Astrocyte (in vitro differentiated cells and primary cell): ENCODE measurements at places on chromosomes 3 and 15. TPM values are rescaled to one million over a fixed set of nuclear protein-coding genes. Genes with fewer than 3 reads are reported as not detected.

The TGM4 gene
- 0.18 TPM in 1 of 2 replicates, not detected in the other for total RNA-seq

The CDCP1 gene
- total RNA-seq = 4.2 and 6.8 TPM in 2 replicates

The TMEM207 gene
- total RNA-seq = not detected in 2 replicates

GRCh38 chr15:52668133-52668532 is 11.1 kb downstream of the ATOSA start:
- peak; percentile 56 for DNase-seq
- H3K27me3 ChIP-seq = no peaks in the 10 kb centered on the region
- peaks cover 12% of the 10 kb centered on the region for H3K4me1 ChIP-seq
- H3K4me3 ChIP-seq = no peak overlapping the region
- peaks cover 14% of the 10 kb centered on the region for H3K36me3 ChIP-seq

DNA sequence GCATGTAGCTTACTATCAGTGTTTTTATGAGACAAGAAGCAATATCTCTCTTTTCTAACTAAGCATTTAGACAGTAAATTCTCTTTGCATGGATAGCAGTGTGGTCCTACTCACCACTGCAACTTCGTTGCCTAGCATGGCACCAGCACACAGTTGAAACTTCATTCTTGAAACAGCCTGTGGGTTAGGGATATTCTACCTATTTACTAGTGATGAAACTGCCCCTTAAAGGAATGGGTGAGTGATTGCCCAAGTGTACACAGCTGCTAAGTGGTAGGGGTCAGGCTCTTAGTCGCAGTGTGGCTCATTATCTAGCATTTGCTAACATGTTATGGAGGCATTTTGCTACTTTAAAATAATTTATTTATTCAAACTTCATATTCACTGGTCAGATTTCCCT is 78.4 kb downstream of the CHL1 start:
- no peak overlapping the region for H3K27ac ChIP-seq
- H3K36me3 ChIP-seq = no peaks in the 10 kb centered on the region
- no peak overlapping the region for H3K4me3 ChIP-seq
- no peaks in the 10 kb centered on the region for H3K27me3 ChIP-seq

The SRGAP3 gene
- total RNA-seq = 3.9 and 5.4 TPM in 2 replicates

GRCh38 chr3:128610451-128611070 is 40.1 kb downstream of the RPN1 start:
- no peak for DNase-seq
- H3K4me3 ChIP-seq = no peak overlapping the region
- no peak overlapping the region for H3K27ac ChIP-seq
- no peaks in the 10 kb centered on the region for H3K27me3 ChIP-seq
- H3K4me1 ChIP-seq = peaks cover 5% of the 10 kb centered on the region

DNA sequence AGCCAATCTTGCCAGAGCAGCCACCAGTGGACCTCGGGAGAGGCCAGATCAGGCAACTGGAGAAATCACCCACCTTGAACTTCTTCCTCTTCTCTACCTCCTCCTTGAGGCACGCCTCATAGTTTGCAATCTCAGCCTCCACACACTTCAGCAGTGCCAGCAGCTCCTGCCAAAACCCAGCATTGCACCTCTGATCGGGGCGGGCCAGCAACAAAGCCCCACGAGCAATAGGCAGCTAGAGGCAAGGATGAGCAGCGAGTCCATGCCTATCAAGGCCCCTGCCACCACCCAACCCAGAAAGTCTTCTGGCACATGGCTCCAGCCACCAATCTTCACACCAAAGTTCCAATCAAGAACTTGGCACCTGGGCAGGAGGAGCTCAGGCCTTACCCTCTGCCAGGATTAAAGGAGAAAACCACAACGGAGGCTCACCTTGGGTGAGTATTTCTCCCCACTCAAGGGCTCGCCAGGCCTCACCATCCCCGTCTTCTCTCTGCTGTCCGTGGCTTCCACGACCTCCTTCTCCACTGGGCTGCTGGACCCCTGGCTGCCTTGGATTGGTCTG is 42.1 kb downstream of the SEMA3G start:
- H3K4me1 ChIP-seq = no peaks in the 10 kb centered on the region
- no peak overlapping the region for H3K27ac ChIP-seq
- no peak overlapping the region for H3K4me3 ChIP-seq
- H3K27me3 ChIP-seq = no peaks in the 10 kb centered on the region
- no peak for DNase-seq

The MAP6D1 gene
- total RNA-seq = 4.6 and 4.8 TPM in 2 replicates

The SLC12A1 gene
- total RNA-seq = not detected in 2 replicates

The UBE2E1 gene
- 145 and 150 TPM in 2 replicates for total RNA-seq

DNA sequence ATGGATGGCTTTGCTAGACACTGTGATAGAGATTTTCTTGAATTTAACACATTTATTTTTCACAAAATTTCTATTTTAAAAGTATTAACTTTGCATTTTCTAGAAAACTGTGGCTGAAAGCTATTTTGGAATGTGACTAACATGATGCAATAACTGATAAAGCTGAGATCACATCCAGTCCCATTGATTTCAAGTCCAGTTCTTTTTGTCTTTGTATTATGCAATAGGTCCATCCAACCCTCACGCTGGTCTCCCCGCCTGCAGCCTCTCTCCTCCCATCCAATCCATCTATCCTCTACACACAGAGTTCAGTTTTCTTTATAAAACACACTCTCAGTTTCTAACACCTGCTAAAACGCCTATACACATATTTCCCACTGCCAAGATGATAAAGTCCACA is 178.8 kb downstream of the CNTN3 start:
- H3K36me3 ChIP-seq = no peaks in the 10 kb centered on the region
- H3K4me3 ChIP-seq = no peak overlapping the region
- no peak for DNase-seq
- H3K27ac ChIP-seq = no peak overlapping the region
- H3K4me1 ChIP-seq = no peaks in the 10 kb centered on the region

GRCh38 chr3:159348431-159348830 is 546.6 kb downstream of the MFSD1 start:
- no peaks in the 10 kb centered on the region for H3K27me3 ChIP-seq
- no peaks in the 10 kb centered on the region for H3K36me3 ChIP-seq
- H3K4me3 ChIP-seq = no peak overlapping the region

GRCh38 chr15:85415783-85416182 is 35.4 kb downstream of the AKAP13 start:
- DNase-seq = no peak
- no peak overlapping the region for H3K27ac ChIP-seq
- no peaks in the 10 kb centered on the region for H3K27me3 ChIP-seq
- no peaks in the 10 kb centered on the region for H3K36me3 ChIP-seq

DNA sequence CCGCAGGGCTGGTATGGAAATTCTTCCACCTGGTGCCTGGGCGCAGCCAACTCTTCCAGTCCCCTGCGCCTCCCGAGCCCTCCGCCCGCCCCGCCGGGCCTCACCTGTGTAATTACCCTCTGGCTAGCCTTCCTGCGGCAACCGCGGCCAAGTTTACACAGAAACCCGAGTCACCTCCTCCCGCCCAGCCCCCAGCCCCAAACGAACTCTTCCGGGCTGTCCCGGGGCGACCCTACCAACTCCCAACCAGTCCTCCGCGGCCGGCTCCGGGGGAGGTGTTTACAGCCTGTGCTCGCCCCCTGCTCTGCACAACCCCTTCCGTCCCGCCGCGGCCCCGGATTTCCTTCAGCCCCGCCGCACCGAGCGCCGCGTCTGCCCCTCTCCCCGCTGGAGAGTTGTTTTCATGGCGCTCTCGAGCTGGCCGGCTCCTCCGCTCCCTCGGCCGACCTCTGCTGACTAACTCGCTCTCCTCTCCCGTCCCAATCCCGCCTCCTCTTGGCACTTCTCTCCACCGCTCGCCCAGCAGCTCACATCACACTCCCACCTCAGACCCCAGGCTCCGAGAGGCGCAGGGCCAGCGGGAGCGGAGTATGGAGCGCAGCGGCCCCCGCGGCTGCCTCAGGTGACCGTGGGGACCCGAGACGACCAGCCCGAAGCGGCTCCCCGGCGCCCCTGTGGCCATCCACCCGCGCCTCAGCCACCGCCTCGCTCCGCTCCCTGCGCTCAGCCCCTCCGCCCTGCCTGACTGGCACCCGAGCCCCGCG is 538 bp downstream of the ATOSA start:
- peak; percentile 55 for DNase-seq
- peak overlapping the region; percentile 94 for H3K27ac ChIP-seq
- peaks cover 6% of the 10 kb centered on the region for H3K27me3 ChIP-seq

DNA sequence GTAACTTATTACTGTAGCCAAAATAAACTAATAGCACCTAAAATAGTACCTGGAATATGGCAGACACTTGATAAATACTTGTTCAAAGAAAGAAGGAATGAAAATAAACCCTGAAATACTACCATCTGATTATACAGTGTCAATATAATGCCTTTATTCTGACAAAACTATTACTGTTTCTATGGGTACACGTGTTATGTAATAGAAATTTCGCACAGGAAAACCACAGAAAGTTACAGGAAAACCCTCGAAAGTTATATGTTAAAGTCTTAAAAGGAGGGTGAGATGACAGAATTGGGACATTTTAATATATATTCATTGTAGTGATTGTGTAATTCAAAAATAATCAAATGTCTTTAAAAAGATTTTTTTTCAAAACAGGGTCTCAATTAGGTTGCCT is 28.8 kb downstream of the ETFA start:
- H3K36me3 ChIP-seq = peaks cover 22% of the 10 kb centered on the region
- H3K27ac ChIP-seq = no peak overlapping the region
- no peak for DNase-seq
- H3K27me3 ChIP-seq = no peaks in the 10 kb centered on the region
- H3K4me3 ChIP-seq = no peak overlapping the region

DNA sequence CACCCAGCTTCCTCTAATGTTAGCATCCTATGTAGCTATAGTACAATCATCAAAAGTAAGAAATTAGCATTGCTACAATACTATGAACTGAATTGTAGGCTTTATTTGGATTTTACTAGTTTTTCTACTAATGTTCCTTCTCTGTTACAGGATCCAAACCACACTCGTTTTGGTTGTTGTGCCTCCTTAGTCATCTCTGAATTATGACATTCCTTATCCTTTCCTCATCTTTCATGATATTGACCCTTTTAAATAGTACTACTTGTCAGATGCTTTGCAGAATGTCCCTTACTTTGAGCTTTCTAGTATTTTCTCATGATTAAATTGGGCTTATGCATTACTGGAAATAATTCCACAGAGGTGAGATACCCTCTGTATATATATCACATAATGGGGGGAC is 265.4 kb downstream of the VPS13C start:
- no peak for DNase-seq
- no peak overlapping the region for H3K4me3 ChIP-seq
- H3K4me1 ChIP-seq = no peaks in the 10 kb centered on the region
- H3K27ac ChIP-seq = no peak overlapping the region

GRCh38 chr15:38312190-38312589 is 59.6 kb downstream of the SPRED1 start:
- no peaks in the 10 kb centered on the region for H3K27me3 ChIP-seq
- no peak overlapping the region for H3K4me3 ChIP-seq
- no peaks in the 10 kb centered on the region for H3K36me3 ChIP-seq

The BTLA gene
- total RNA-seq = not detected in 2 replicates

The KY gene
- total RNA-seq = 0.11 TPM in 1 of 2 replicates, not detected in the other

DNA sequence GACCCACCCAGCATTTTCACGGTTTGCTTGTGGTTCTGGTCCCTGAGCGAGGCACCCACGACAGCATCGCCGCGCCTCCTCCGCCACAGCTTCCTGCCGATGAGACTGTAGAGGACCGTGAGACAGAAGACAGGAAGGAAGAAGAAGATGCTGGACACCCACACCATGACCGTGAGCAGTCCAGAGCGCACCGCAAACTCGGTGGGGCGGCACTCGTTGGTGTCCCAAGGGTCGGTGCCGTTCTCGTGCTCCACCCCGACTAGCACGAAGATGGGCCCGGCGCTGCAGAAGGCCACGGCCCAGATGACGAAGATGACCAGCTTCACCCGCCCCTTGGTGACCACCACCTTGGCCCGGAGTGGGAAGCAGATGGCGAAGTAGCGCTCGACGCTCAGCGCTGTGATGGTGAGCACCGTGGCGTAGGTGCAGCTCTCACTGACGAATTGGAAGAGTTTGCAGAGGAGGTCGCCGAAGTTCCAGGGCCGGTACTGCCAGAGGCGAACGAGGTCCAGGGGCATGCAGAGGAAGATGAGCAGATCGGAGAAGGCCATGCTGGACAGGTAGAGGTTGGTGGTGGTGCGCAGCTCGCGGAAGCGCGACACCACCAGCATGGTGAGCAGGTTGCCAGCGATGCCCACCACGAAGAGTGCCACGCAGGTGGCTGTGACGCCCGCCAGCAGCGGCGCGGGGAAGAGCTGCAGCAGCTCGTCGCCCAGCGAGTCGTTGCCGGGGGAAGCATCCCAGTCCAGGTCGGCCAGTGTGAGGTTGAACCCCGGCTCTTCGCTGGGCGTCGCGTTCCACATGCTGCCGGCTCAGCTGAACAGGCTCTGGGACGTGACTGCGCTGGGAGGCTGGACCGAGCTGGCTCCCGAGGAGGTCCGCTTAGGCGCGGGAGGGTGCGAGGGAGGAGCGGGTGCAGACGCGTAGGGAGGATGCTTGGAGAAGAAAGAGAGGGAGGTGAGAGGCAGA is at the start of gene GHSR:
Gene GHSR, minus strand, starts transcription at position 846 of the 969 bp plus-strand sequence. Its CDS starts 43 bp downstream, at position 803.
- H3K27ac ChIP-seq = no peak within 1 kb of the TSS
- no peak for DNase-seq
- no peak within 1 kb of the TSS for H3K4me3 ChIP-seq
- H3K36me3 ChIP-seq = no peaks in the 10 kb centered on the region
- peaks cover 2% of the 10 kb centered on the region for H3K4me1 ChIP-seq
- peaks cover 47% of the 10 kb centered on the region for H3K27me3 ChIP-seq

- DNase-seq = no peak
- no peaks in the 10 kb centered on the region for H3K36me3 ChIP-seq
- H3K4me1 ChIP-seq = no peaks in the 10 kb centered on the region
- H3K27ac ChIP-seq = no peak overlapping the region
- H3K27me3 ChIP-seq = no peaks in the 10 kb centered on the region
- no peak overlapping the region for H3K4me3 ChIP-seq
Measured at GRCh38 chr3:130470126-130470525, 46.9 kb upstream of the COL6A6 start.

GRCh38 chr15:90664650-90665287 is 52.4 kb upstream of the BLM start:
- peak overlapping the region; percentile 61 for H3K4me3 ChIP-seq
- DNase-seq = no peak

DNA sequence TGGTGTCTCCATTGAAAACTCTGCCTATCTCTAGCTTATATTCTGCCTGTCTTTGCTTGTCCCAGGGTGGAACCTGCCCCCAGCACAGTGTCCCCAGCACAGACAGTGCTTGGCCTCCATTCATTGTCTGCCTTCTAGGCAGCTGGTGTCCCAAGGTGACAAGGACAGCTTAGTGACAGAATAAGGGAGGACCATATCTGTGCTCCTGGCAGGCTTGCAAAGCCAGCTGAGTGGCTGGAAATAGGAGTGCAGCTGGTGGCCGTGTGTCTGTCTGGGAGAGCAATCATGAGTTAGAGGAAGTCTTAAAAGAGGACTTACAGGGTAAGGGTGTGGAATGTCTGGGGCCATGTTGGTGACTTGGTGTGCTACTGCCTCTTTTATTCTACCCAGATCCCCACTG is 33.4 kb downstream of the SCN5A start:
- H3K36me3 ChIP-seq = no peaks in the 10 kb centered on the region
- no peak overlapping the region for H3K4me3 ChIP-seq
- H3K27me3 ChIP-seq = no peaks in the 10 kb centered on the region
- no peak for DNase-seq
- no peak overlapping the region for H3K27ac ChIP-seq

- no peak overlapping the region for H3K4me3 ChIP-seq
- H3K27ac ChIP-seq = peak overlapping the region; percentile 69
- DNase-seq = peak; percentile 76
- H3K27me3 ChIP-seq = no peaks in the 10 kb centered on the region
- H3K36me3 ChIP-seq = no peaks in the 10 kb centered on the region
- H3K4me1 ChIP-seq = peaks cover 22% of the 10 kb centered on the region
Measured at GRCh38 chr15:80567721-80568157, 127.4 kb upstream of the ABHD17C start.
